ENCODE measurements at places on chromosomes 11 and 22.

DNA sequence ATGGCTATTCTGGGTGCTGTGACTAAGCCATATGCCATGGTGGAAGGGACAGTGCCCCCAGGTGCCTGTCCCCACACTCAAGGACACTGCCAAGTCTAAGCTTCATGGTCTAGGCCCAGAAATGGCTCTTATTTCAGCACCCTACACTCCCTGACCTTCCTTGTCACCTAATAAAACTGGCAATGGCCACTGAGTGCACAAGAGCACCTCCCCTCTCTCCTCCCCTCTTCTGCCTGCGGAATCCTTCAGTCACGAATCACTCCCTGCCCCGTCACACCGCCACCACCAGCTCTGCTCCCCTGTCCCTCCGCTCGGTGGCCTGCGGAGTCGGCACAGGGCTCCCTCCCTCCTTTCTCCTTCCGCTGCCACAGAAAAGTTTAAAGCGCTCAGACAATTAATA is 19.0 kb upstream of the LMO1 start:
- DNase-seq = no peak

GRCh38 chr11:102453302-102453695 is 734 bp upstream of the TMEM123 start:
- peak; percentile 50 for DNase-seq

- DNase-seq = no peak
Observed at GRCh38 chr11:46914910-46915309, 3.4 kb downstream of the LRP4 start.

GRCh38 chr11:102451681-102452460 is 694 bp downstream of the TMEM123 start:
- peak; percentile 78 for DNase-seq

GRCh38 chr11:13778345-13778744 is 109.9 kb downstream of the FAR1 start:
- no peak for DNase-seq

DNA sequence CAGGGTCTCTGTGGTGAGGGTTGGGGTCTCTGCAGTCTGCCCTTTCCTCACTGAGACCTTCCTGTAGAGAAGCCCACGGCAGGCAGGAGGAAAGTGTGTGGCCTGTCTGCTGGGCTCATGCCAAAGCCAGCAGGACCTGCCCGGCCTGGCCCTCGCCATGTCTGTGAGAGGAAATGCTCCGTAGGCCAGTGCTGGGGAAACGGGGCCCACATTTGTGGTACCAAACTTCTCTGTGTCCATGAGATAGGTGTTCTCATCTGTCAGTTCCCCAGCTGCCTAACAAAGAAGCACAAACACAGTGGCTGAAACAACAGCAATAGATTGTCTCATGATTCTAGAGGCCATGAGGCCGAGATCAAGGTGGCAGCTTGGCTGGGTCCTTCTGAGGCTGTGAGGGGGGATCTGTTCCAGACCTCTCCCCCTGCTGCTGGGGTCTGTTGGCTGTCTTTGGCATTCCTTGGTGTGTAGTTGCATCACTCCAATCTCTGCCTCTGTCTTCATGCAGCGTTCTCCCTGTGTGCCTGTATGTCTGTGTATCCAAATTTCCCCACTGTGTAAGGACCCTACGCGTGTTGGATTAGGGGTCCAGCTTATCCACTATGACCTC is 772.5 kb downstream of the TBC1D22A start:
- no peak for DNase-seq

DNA sequence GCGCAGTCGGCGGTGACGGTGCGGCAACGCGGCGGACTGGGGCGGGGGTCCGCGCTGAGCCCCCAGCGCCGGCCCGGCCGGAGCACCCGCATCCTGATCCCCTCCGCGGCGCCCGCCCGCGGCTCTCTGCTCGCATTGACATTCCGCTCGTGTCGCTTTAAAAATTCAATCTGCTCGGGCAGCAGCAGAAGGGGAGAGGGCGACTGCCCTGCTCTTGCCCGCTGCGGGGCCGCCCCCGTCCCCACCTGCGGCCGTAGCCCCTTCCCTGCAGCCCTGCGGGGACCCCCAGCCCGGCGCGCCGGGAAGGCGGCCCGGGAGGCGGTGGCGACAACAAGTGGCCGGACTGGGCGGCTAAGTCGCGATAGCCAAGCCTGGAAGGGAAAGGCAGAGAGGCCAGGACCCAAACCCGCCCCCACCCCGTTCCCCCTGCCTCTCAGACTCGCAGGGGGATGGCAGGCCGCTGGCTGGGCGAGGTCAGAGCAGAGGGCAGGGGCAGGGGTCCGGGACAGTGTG is 1.1 kb downstream of the CABP7 start:
- DNase-seq = no peak

GRCh38 chr22:28220626-28221363 is 301.7 kb upstream of the PITPNB start:
- DNase-seq = no peak

GRCh38 chr11:68066742-68067141 is 27.9 kb downstream of the TCIRG1 start:
- no peak for DNase-seq

- no peak for DNase-seq
Observed at GRCh38 chr22:28015676-28016601, 96.9 kb upstream of the PITPNB start.

GRCh38 chr11:92681586-92681985 is 287.9 kb upstream of the MTNR1B start:
- DNase-seq = no peak

- DNase-seq = no peak
Observed at GRCh38 chr22:26939466-26939865, 282.1 kb downstream of the MIAT start.

DNA sequence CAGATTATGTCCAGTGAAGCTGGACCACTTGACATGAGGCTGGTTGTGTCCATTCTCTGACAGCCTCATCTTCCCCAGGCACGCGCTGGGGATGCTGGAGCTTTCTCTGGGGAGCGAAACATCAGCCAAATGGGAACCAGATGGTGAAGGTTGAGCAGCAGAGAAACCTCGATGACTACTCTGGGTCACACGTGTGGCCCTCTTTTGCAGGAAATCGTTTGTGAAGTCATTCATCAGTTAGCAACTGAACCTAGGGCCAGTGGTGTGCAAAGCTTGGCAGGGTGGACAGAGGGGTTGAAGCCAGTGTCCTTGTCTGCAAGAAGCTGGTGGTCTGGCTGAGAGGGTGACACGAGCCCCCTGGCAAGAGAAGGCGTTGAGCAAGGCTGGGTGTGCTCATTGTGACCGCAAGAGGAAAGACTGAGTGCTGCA is 109.8 kb downstream of the ZBTB16 start:
- no peak for DNase-seq

GRCh38 chr22:45413368-45414211 is at the start of the genes RIBC2 and SMC1B:
RIBC2 (plus strand) TSS chr22:45413693; CDS start chr22:45413887, 194 bp downstream.
SMC1B (minus strand) TSS chr22:45413599; CDS start chr22:45413567, 32 bp downstream.
- DNase-seq = peak; percentile 73

GRCh38 chr22:46103181-46103580 is 47.1 kb upstream of the PPARA start:
- no peak for DNase-seq

- no peak for DNase-seq
Observed at GRCh38 chr11:126002181-126002580, 56.3 kb downstream of the VSIG10L2 start.

- no peak for DNase-seq
Observed at GRCh38 chr22:35344956-35345690, 35.8 kb upstream of the HMOX1 start.

DNA sequence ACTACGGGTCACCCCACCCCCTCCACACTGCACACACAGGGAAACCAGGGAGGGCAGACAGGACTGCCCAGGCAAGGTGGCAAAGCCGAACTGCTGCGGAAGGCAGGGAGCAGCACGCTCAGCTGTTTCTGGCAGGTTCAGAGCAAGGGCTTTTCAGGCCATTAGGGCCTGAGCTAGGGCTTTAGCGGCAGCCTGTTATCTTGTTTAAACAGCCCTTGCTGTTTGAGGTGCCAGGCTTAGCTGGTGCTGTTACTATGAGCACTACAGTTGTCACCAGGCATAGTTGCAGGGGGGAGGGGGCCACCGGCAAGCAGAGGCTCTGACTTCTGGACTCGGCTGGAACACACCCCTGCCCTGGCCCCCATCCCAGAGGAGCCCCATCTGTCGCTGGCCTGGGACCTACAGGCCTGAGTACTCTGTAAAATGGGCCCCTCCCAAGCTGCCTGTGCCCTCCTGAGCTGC is 34.9 kb downstream of the RSPH14 start:
- no peak for DNase-seq

DNA sequence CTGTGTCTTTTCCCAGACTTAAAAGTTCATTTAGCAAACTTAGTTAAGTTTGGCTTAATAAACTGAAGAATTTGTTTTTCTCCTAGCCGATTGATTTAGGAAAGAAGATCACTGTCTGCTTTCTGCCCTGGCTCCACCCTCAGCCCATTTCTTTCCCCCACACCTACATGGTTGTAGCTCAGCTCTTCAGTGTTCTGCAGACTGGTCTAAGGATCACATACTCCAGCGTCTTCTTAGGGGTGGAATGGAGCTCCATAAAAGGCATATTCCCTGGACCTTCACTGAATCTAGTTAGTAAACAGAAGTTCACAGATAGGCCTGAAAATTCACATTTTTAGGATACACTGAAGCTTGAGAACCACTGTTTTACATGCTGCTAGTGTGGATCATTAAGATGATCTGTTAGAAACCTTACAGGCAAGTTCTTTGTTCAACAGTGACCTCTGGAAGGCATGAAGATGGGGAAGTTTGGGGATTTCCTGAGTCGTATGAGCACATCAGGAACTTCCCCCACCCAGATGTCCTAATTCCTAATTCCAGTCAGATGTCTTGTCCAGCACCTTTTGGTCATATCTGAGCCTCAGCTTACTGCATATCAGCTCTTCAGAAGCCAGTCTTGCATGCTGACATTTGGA is 16.8 kb downstream of the PIWIL4 start:
- DNase-seq = no peak

DNA sequence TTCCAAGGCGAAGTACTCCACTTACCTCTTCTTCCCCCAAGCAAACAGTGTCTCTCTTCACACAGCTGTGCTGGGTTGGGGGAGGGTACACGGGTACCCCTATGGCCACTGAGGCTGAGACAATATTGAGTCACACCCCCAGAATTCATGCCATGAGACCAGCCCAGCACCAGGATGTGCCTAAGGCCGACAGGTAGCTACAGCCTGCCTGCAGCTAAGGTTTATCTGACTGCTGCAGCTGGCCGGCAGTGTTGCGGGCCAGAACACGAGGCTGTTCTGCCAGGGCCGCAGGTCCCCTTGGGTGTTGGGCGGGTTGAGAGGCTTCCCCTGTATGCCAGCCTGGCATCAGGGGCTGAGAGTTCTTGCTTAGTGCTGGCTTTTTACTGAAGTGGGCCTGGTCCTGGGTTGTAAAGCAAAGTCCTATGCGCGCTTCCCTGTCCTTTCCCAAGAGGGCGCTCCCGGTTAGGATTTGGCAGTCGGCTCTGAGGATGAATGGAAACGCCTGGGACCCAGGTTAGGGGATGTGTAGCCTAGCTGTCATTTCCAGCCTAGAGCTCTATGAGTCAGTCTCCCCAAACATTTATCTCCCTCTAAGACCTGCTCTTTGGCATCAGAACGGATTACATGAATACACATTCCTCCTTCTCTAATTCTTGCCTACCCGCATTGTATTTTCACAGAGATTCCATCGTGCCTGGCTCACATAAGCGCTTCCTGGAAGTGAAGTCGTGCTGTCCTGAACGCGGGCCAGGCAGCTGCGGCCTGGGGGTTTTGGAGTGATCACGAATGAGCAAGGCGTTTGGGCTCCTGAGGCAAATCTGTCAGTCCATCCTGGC is 7.1 kb downstream of the USP18 start:
- no peak for DNase-seq

DNA sequence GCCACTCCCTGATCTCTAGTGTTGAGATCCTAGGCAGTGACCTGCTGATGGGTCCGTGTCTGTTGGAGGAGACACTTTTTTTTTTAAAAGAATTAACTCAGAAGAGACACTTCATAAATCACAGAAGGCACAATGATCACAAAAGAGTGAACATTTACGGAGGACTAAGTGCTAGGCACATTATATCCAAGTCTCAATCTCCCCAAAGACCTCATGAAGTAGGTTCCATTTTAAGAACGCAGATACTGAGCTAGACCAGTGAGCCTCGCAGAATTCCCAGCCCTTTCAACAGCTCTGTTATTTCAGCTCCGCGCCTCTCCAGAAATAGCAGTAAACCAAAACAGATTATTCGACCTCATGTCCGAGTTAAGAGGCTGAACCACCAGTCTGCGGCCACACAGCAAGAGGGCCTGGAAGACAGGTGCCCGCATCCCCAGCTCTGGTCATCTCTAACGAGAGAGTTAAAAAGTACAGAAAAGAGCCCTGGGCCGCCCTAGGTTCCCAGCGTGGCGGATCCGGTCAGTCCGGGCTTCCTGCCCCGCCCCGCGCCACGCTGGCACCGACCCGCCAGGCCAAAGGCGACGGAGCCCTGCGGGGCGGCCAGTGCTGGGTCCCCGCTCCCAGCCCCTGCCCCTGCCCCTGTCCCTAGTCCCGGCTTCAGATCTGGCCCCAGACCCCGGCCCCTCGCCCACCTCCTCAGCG is 612 bp downstream of the XBP1 start:
- no peak for DNase-seq

GRCh38 chr11:16880184-16880801 is 133.9 kb downstream of the PLEKHA7 start:
- no peak for DNase-seq

GRCh38 chr11:66343176-66343575 is 1.7 kb downstream of the BRMS1 start:
- no peak for DNase-seq

DNA sequence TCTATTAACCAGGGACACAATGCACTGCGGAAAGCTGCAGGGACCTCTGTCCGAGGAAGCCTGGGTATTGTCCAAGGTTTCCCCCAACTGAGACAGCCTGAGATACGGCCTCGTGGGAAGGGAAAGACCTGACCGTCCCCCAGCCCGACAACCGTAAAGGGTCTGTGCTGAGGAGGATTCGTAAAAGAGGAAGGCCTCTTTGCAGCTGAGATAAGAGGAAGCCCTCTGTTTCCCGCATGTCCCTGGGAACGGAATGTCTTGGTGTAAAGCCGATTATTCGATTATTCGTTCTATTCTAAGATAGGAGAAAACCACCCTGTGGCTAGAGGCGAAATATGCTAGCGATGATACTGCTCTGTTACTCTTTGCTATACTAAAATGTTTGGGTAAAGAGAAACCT is 5.2 kb downstream of the BET1L start:
- DNase-seq = no peak

DNA sequence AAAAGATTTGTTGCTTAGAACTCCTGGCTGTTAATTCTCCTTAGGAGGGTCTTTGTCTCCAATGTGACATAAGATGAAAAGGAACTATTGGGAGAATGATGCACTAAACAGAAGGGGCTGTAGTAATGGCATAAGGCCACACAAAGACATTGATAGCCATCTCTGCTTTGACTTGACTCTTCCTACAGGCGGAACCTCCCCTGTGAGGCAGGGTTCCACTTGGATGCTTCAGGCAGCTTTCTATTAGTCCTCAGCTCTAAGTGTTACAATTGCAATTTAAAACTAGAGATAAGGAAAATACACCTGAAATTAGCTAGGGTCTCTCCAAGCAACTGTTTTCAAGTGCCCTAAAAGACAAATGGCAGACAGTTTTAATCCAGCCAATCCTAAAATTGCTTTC is 391.6 kb upstream of the CCDC90B start:
- no peak for DNase-seq

All from activated CD8-positive, alpha-beta memory T cell treated with anti-CD3 and anti-CD28 coated beads, Interleukin-2, amount 50 U/mL, for 4 hours (primary cell).